Left lung (tissue), 14 donors: ENCODE measurements at places on chromosomes 1 and 21. TPM values are rescaled to one million over a fixed set of nuclear protein-coding genes. Genes with fewer than 3 reads are reported as not detected.
A peak's percentile ranks its signal among the peaks of the same experiment; 100 is the strongest.

Gene TNNT2
- 3.2 TPM for polyA plus RNA-seq

Gene UQCRH
- 341 TPM for polyA plus RNA-seq

Gene RHCE
- polyA plus RNA-seq, result 1.3 TPM

Gene LY9
- 0.47 TPM for polyA plus RNA-seq

DNA sequence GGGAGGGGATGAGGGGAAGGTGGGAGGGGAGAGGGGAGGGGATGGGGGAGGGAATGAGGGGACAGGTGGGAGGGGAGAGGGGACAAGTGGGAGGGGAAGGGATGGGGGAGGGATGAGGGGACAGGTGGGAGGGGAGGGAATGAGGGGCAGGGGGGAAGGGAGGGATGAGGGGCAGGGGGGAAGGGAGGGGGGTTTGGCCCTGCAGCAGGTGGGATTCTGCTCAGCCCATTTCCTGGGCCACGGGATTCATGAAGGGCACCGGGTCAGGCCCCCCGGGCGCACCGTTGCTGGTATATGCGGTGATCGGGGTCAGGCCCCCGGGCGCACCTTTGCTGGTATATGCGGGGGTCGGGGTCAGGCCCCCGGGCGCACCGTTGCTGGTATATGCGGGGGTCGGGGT is 15.1 kb upstream of the SAMD11 start:
- no peak for DNase-seq

DNA sequence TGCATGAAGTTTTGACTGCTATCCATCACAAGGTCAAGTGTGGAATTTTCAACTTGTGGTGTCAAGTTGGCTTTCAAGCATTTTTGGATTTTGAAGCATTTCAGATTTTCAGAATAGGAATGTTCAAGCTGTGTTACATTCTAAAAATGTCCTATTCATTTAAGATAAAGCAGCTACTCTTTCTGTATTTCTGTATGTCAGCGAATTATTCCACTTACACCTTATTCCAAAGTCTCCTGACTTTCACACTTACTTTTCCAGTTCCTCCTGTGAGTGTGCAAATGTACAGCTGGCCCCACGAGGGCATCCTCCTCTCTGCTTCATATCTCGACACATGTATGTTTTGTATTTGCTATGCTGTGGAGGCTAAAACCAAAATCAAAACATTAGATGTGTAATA is 51.9 kb downstream of the RC3H1 start:
- DNase-seq, result no peak

- no peak for DNase-seq
Observed at GRCh38 chr1:145961109-145961424, 3.2 kb upstream of the LIX1L start.

- peak; percentile 40 for DNase-seq
Observed at GRCh38 chr1:26910343-26911160, 3.2 kb downstream of the NR0B2 start.

GRCh38 chr1:17558541-17558940 is 19.0 kb downstream of the ARHGEF10L start:
- no peak for DNase-seq

GRCh38 chr1:192225266-192225665 is 67.0 kb downstream of the RGS18 start:
- no peak for DNase-seq

DNA sequence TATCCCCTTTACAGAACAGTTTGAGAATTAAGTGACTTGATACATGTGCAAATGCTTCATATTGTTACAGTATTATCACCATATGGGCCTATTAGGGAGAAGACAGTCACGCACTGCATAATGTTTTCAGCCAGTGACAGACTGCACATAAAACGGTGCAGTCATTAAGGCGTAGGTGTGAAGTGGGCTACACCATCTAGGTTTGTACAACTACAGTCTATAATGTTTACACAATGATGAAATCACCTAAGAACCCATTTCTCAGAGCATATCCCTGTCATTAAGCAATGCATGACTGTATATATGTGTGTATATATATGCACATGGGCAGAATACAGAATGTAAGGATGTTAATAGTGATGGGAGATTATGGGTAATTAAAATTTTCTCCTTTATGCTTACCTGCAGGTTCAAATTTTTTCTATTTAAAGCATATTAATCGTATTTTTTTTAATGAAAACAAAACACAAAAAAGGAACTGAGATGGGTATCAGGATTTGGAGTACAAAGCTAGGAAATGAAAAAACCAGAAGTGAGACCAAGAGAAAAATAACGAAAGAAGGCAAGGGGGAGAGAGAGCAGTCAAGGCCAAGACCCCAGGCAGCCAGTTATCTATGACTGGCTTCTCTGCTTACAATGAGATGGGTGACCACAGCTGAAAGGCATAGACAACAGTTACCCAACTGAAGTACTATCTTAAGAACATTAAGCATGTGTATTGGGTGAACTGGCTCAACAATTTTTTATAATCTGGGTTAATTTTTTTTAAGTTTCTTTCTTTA is 122.9 kb upstream of the DAB1 start:
- no peak for DNase-seq
